Activated CD8-positive, alpha-beta memory T cell treated with anti-CD3 and anti-CD28 coated beads, Interleukin-2, amount 50 U/mL, for 4 hours (primary cell): ENCODE measurements at places on chromosomes 6 and 20.

GRCh38 chr6:168967281-168967925, 286.2 kb downstream of the THBS2 start:
- DNase-seq, result no peak

GRCh38 chr20:39100691-39101090, 138.5 kb downstream of the DHX35 start:
- no peak for DNase-seq

DNA sequence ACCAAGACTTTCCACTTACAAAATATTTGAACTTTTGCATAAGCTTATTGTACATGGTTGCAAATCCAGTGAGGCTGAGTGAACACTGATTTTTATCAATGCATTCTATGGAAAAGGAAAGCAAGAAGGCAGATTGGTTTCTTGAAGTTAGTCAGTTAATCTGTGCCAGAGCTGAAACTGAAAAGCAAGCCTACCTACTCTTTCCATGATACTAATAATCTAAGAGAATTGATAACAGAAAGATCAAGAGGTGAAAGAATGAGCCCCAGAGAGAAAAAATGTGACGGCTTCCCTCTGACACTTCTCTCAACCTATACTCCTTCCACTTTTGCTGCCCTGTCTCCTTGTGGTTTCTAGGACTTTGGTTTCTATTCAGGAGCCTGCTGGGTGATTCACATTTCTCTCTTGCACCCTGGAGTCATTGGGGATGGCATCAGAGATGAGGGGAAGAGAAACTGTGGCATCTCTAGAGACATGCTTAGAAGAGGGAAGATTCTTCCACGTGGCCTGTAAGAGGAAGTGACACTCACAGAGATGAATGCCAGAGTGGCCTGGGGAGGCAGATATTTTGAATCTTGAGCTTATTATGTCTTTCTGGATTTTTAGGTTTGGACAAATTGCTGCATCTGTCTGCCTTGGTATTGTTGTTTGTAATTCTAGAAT, 158.6 kb upstream of the RIMS1 start:
- no peak for DNase-seq

- no peak for DNase-seq
Observed at GRCh38 chr20:51489611-51490010, 52.9 kb downstream of the NFATC2 start.

- peak; percentile 33 for DNase-seq
Observed at GRCh38 chr6:33761922-33762629, 15.4 kb upstream of the IP6K3 start.

DNA sequence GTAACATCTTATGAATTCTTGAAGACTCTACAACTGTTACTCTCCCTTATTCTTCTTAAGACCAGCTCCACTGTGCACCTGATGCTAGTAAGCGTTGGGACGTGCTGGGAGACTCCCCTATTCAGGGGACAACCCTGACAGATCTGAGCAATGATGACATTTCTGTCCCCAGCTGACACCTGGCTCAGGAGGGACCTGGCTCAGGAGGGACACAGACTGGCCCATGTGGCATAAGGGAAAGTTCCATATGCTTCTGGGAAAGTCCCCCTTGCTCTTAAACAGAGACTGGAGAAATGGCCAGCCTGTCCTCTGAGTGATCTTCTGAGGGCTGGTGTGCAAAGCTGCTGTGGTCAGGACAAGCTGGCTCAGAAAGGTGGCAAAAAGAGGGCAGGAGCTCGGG, 10.0 kb upstream of the CD93 start:
- DNase-seq, result no peak

GRCh38 chr20:41065716-41066115, 37.1 kb downstream of the TOP1 start:
- no peak for DNase-seq

GRCh38 chr20:62489186-62489931, 13.6 kb upstream of the GATA5 start:
- DNase-seq, result no peak

DNA sequence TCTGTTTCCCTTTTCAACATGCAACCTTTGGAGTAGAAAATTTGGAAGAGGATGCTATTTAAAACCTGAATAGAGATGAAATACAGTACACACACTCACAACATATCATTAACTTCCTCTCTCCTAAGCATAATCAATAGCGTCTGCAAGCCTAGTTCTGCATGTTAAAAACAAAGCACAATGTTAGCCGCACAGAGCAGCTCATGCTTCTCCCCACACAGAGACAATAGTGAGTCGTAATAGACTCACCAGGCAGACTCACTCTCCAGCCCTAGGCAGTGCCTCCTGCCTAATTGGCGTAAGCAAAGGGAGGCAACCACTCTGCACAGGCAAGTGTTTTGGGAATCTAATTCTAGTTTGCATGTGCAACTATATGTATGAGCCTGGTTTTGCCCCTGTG, 45.8 kb upstream of the ARID1B start:
- DNase-seq, result no peak

GRCh38 chr6:71134929-71135642, 153.5 kb upstream of the OGFRL1 start:
- DNase-seq, result no peak

GRCh38 chr20:14049111-14049510, 53.8 kb downstream of the MACROD2 start:
- no peak for DNase-seq

DNA sequence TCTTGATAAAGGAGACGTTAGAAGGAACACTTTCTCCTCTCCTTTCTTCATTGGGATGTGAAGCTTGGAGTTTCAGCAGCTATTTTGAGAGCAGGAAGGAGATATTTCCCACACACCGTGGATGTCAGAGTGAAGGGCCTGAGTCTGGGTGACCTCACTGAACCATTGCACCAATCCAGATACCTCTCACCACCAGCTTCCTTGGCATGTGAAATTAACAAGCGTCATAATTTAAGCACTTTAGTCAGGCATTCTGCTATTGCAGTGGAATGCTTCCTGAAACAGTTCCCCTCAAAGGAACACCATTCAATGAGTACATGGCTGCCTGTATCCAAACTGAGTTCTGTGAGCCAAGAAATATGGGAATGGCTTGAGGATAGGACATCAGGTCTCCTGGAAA, 83.7 kb downstream of the CHMP4B start:
- no peak for DNase-seq

GRCh38 chr6:18467741-18468502, 80.8 kb downstream of the RNF144B start:
- no peak for DNase-seq

- no peak for DNase-seq
Observed at GRCh38 chr6:16956361-16956760, 145.5 kb upstream of the STMND1 start.

DNA sequence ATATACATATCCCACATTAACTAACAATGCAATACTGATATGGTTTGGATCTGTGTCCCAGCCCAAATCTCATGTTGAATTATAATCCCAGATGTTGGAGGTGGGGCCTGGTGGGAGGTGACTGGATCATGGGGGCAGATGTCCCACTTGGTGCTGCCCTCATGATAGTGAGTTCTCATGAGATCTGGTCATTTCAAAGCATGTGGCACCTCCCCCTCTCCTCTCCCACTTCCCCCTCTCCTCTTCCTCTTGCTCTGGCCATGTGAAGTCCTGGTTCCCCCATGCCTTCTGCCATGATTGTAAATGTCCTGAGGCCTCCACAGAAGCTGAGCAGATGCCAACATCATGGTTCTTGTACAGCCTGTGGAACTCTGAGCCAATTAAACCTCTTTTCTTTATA, 71.2 kb downstream of the FYN start:
- no peak for DNase-seq

DNA sequence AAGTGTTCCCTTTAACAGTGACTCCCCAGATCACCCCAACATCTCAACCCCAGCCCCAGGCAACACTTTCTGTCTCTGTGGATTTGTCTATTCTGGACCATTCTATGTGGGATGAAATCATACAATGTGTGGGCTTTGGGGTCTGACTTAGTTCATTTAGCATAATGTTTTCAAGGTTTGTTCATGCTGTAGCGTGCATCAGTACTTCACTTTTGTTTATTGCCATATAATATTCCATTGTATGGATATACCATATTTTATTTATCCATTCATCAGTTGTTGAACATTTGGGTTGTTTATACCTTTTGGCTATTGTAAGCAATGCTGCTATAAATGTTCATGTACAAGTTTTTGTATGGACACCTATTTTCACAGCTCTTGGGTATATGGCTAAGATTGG, 31.0 kb downstream of the FOXF2 start:
- no peak for DNase-seq

DNA sequence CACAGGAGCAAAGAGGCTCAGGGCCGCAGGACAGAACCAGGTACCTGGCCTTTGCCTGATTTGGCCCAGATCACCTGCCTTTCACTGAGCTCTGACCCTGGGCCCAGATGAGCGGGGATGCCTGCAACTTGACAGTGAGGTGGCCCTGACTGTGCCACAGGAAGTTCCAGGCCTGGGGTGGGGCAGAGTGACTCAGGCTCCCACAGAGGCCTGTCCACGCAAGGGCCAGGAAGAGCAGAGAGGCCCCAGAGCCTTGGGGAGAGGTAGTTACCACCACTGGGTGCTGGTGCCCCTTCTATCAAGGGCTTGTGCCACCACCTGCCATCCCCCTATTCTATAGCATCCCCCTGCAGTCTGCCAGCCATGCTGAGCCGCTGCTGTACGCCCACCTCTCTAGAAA, 4.1 kb upstream of the NOL4L start:
- DNase-seq, result no peak

DNA sequence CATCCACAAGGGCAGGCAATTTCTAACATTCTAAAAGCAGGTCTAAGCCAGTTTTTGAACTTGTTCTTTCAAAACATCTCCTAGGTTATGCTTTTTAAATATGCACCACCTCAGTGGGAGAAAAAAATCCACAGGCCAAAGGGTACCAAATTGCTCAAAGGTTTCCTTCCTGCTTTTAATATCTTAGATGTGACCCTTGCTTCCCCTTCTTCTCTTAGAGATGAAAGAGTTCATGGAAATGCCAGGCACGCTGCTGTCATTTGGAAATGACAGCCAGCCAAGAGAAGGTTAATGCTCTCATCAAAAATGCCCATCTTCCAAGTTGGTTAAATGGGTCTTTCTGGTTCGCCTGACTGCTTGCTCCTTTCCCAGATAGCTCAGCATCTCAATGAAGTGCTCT, 497.1 kb downstream of the CD83 start:
- no peak for DNase-seq

DNA sequence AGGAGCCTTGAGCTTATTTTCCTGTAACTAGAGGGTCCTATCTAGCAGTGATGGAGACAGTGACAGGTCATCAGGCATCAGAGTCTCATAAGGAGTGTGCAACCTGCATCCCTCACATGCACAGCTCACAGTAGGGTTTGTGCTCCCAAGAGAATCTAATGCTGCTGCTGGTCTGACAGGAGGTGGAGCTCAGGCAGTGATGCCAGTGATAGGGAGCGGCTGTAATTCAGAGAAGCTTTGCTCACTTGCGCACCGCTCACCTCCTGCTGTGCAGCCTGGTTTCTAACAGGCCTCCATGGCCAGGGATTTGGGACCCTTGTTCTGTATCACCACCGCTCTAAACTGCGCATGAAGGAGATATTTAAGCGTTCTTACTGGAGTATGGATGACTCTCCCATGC, 5.3 kb downstream of the KIF25 start:
- no peak for DNase-seq

GRCh38 chr6:161130967-161131766, 139.6 kb downstream of the MAP3K4 start:
- no peak for DNase-seq

DNA sequence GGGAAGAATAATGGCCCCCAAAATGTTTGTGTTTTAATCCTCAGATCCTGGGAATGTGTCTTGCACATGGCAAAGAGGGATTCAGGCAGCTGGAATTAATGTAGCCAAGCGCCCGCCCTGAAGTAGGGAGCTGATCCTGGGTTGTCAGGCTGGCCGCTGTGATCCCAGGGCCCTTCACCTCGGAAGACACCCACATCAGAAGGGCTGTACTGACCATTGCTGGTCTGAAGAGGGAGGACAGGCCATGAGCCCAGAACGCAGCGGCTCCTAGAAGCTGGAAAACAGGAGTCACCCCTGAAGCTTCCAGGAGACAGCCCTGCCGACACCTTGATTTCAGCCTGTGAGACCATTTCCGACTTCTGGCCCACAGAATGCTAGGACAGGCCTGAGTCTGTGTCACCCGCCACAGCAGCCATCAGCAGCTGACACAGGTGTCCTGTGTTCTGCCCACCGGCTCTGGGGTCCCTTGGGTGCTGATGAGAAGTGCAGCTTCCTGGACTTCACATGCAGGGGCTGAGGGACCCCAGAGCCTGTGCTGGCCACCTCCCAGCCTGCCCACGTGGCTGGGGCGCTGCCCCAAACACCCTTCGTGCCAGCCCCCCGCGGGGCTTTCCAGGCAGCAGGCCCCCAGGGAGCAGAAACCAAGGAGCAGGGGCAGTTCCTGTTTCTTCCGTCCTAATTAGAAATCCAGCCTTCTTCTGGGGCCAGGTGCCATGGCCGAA, 86.3 kb downstream of the ERMARD start:
- no peak for DNase-seq

GRCh38 chr6:35297601-35298481, at the start of gene DEF6:
DEF6 (plus strand) TSS chr6:35297818; CDS start chr6:35297857, 39 bp downstream.
- DNase-seq, result peak; percentile 88

- DNase-seq, result no peak
Observed at GRCh38 chr6:87807475-87807874, 105.4 kb upstream of the AKIRIN2 start.

- DNase-seq, result no peak
Observed at GRCh38 chr6:64998204-64998603, 708.8 kb downstream of the EYS start.

GRCh38 chr6:106124015-106124414, 37.9 kb downstream of the PRDM1 start:
- no peak for DNase-seq

- DNase-seq, result peak; percentile 22
Observed at GRCh38 chr20:53547664-53548239, 45.9 kb downstream of the ZNF217 start.

GRCh38 chr20:20366551-20366875, 1.4 kb upstream of the INSM1 start:
- DNase-seq, result no peak

DNA sequence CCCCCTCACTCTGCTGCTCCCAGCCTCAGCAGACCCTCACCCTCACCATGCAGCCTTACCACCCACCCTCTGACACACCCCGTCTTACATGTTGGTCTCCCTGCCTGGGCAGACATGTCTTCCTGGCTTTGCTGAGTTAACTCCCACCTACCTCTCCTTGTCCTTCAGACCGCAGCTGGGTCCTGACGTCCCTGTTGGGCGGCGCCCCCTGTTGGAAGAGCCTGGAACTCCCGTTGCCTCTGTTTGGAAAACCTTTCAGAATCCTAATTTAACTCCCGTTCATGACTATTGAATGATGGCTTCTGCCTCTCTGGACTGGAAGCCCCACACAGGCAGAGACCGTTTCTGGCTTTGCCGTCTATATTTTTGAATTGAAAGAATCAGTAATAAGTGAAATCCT, 245.1 kb downstream of the MYLK4 start:
- no peak for DNase-seq

DNA sequence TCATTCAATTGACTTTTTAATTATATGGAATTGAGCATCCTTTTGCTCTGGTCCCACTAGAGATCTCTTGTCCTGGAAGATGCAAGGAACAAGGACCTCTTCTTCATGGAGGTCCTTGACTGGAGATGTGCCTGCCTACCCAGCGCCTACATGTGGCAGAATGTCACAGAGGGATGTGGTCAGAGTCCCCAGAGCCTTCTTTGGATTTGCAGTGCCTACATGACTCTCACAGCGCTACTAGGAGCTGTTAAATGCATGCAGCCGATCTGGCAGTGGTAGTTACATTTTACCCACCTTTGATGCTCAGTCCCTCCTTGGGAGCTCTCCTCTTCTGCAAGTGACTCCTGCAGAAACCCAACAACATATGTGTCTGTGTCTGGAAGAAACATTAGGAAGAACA, 51.9 kb upstream of the ADTRP start:
- no peak for DNase-seq

GRCh38 chr20:1469925-1470571, 3.4 kb upstream of the NSFL1C start:
- DNase-seq, result no peak
